Fibroblast of villous mesenchyme (primary cell): ENCODE measurements at places on chromosomes 12 and 14. TPM values are rescaled to one million over a fixed set of nuclear protein-coding genes. Genes with fewer than 3 reads are reported as not detected.

The PZP gene
- not detected in 2 replicates for total RNA-seq

DNA sequence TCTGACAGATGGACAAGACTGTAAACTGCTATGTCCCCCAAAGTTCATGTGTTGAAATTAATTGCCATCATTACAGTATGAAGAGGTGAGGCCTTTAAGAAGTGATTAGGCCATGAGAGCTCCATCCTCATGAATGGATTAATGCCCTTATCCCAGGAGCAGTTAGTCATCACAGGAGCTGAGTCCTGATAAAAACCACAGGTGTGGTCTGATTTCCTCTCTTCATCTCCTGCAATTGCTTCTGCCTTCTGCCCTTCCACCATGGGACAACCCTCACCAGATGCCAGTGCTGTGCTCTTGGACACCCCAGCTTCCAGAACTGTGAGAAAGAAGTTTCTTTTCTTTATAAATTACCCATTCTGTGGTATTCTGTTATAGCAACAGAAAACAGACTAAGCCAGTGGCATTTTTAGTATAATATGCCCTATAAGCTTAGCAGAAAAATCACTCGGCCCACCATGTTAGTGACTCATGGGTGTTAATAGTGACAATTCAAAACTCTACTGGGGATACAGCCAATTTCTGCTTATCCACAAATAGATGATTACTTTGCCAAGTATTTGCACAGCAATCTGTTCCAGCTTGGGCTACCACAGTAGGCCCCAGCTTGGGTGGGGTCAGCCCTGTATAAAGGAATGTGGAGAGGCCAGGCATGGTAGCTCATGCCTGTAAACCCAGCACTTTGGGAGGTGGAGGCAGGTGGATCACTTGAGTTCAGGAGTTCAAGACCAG lies 129.0 kb upstream of the BCL2L14 start:
- peak; percentile 23 for DNase-seq

DNA sequence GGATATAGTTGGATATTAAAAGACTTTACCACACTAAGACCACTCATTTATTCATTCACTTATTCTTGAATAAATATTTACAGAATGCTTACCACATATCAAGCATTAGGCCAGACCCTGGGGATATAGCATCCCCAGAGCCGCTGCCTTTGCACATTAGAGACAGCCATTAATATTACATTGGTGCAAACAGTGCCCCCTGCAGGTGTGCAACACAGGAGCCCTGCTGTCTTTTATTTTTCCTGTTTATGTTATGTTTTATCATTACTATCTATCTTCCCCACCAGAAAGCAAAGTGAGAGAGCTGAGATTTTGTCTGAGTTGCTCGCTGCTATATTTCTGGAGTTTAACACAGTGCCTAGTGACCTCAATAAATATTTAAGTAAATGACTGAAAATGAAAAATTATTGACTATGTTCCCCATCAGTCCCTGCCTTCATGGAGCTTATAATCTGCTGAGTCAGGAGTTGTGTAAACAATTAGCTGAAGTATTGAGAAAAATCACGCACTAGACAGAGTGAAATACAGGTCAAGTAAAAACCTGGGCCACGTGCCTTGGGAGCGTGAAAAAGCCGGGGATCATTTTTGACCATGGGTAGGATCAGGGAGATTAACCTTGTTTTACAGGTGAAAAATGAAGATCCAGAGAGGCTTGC lies 301.6 kb downstream of the PCNX1 start:
- DNase-seq: no peak

- DNase-seq: no peak
These were observed 13.3 kb upstream of the RGS6 start for GRCh38 chr14:71918955-71919354.

The EFS gene
- total RNA-seq: 7.7 and 7.8 TPM in 2 replicates

DNA sequence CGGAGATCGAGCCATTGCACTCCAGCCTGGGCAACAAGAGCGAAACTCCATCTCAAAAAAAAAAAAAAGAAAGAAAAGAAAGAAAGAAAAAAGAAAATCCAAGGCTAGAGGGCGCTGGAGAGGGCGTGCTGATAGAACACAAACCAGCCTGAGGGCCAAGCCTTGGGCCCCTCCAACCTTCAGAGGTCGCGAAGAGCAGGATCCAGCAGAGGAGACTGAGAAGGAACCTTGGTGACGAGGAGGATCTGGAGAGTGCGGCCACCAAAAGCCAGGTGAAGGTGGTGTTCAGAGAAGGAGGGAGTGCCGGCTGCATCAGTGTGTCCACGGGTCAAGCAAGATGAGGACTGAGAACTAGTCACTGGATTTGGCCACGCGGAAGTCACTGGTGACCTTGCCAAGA lies 4.1 kb upstream of the DYNC1H1 start:
- DNase-seq: no peak

GRCh38 chr14:101216366-101217079 lies 313.0 kb upstream of the RTL1 start:
- peak; percentile 89 for DNase-seq

- no peak for DNase-seq
These were observed 22.7 kb downstream of the PLEK2 start for GRCh38 chr14:67389275-67389674.

DNA sequence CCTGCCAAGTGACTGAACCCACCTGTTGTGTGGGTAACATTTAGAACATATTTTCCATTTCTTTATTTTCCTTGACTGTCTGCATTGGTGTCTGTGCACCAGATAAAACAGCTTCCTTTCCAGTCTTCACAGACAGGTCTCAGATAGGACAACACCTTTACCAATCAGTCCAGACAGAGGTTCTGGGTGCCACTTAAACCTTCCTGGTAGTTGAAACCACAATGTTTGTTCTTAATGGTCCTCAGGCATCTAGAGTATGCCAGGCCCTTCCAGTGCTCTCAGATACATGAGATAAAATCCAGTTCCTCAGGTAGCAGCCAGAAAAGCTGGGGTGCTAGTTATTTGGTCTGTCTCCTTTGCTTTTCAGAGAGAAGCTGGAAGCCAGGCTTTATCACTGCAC lies 7.0 kb upstream of the CLEC2D start:
- DNase-seq: no peak

The ARHGAP9 gene
- under 0.01 TPM in 2 replicates for total RNA-seq

GRCh38 chr14:103932791-103933490 lies 4.7 kb downstream of the TDRD9 start:
- DNase-seq: no peak

DNA sequence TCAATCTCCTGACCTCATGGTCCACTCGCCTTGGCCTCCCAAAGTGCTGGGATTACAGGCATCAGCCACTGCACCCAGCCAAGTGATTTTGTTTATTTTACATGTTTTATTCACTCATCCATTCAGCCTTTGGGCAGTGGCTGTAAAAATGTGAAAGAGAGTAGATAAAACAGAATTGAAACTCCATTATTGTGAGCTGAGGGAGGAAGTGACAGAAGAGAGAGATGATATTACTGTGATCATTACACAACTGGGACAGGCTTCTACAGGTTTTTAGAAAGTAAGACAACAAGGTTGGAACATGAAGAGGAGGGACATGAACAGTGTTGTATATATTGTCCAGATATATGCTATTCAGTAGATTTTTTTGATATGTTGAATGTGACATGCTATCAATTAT lies 25.0 kb downstream of the CREBL2 start:
- DNase-seq: no peak

GRCh38 chr12:106138633-106139421 lies at the start of gene NUAK1:
NUAK1 (minus strand) TSS chr12:106138954; CDS start chr12:106138653, 301 bp downstream.
- DNase-seq: peak; percentile 74

The BCL11B gene
- not detected in 2 replicates for total RNA-seq

The EMP1 gene
- total RNA-seq: 52.2 and 75.6 TPM in 2 replicates

DNA sequence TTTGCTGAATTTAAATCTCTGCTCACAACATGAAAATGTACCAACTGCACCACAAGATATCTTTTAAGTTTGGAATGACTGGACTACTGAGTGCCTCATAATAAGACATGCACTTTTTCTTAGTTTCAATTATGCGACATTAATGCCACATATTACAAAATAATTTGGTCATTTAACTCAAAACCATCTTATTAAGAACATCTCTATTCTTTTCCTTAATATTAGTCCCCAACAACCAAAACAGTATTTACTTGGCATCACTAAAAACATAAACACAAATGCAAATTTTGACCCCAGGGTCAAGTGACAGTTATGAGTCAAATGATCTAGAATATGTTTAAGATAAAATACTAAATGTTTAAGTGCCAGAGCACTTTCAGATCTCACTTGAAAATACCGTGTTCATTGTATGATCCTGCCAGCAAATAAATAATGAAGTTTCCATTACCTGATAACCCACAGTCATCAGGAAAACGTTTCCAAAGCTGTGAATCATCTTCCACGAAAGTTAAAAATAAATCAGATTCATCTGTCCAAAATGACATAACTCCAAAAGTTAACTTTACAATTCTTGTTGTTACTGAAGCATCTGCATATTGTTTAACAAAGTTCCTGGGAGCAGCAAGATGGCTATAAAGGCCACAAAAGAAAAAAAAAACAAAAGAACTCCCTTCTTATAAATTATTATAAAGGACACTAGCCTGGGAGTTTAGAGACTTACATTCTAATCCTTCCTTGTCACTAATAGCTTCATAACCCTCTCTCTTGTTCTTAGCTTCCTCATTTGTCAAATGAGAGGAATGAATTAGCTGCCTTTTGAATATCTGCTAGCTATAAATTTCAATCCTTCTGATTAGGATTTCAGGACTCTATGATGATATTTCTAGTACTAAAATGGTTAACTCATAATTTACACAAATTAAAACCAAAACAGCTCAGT lies 30.5 kb upstream of the AP4S1 start:
- DNase-seq: peak; percentile 22

GRCh38 chr12:96824074-96824837 lies 82.8 kb upstream of the NEDD1 start:
- no peak for DNase-seq
